ENCODE measurements at places on chromosomes 2 and 18.

DNA sequence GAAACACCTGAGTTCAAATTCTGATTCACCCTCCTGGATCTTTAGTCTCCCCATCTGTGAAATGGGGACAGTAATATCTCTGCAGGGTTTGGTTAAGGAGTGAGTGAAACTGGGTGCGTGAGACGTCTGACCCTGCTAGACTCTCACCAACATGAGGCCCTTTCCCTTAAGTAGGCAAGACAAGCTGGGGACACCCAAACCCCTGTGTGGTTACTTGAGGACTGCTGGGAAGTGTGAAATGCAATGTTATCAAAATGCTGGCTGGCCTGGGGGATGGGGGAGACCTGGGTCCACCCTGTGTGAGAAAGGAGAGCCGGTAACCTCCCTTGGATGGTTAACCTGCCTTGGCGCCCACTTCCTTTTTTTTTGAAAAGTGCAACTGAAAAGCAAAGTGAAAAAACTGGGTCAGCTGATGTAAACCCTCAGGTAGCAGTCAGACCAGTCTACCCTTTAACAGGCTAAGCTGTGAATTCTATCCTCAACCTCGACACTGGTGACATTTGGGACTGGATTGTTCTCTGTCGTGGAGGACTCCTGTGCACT is 82.3 kb downstream of the INPP5D start:
- no peak for DNase-seq

DNA sequence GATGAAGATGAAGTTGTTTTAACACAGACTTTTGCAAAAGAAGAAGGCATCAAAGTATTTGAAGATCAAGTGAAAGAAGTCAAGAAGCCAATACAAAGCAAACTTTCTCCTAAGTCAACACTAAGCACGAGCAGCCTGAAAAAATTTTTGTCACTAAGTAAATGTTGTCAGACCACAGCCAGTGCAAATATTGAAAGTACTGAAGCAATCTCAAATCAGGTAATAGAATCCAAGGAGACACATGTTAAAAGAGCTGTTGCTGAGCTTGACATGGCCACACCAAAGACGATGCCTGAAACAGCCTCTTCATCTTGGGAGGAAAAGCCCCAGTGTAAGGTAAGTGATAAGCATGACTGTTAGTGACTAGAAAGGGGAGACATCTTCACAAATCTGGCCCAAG is 75.1 kb downstream of the FSIP2 start:
- no peak for DNase-seq

DNA sequence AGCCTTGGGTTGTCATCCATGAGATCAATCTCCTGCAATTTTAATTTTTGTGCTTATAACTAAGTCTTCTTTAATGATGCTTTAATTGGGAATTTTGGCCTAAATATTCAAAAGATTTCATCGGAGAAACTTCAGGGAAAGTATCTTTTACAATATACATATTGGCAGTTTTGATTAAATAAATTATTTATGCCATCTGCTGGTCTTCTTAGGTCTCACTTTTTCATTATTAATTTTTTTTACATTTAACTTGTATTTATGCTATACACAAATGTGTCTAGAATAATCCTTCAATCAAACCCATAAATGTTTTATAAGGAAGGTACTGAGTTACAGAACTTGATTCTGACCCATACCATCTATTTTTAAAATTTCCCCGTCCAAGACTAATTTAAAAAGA is 95.1 kb upstream of the XPO1 start:
- DNase-seq = no peak

DNA sequence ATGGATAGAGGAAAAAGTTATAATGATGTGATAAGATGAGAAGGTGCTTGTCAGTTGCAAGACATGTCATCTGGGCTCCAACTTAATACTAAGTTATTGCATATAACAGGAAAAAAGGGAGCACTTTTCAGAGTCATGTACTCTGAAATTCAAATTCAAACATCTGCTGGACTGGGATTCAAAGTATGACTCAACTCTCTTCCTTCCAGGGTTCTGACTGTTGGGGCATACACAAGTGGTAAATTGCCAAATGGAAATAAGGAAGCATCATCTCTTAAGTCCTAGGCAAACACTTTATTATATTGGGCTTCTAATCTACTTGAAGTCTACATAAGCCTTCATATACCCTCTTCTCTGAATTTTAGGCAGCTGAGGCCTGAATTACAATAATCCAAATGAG is 44.9 kb downstream of the ZBTB14 start:
- DNase-seq = no peak

GRCh38 chr2:168330624-168331423 is 83.4 kb upstream of the STK39 start:
- DNase-seq = no peak

DNA sequence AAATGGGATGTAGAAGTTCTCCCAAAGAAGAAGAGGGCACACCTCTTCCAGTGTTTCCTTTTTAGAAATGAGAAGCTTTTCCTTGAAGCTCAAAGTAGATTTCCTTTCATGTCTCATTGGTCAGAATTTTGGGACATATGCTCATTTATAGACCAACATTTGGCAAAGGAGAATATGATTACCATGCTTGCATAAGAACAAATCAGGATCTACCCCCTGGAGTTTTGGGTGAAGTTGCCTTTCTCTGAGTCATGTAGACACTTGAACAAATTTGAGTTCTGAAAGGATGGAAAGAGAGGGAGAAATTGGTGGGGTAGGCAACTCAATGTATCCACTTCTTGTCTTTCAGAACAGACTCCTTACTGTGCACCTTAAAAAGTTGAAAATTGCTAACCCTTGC is 409.0 kb downstream of the SLC4A3 start:
- no peak for DNase-seq

GRCh38 chr2:169050476-169051240 is 18.7 kb upstream of the DHRS9 start:
- DNase-seq = no peak

GRCh38 chr2:179952658-179953057 is 54.4 kb downstream of the CWC22 start:
- DNase-seq = no peak

GRCh38 chr18:11666831-11667230 is 22.2 kb upstream of the GNAL start:
- DNase-seq = no peak

DNA sequence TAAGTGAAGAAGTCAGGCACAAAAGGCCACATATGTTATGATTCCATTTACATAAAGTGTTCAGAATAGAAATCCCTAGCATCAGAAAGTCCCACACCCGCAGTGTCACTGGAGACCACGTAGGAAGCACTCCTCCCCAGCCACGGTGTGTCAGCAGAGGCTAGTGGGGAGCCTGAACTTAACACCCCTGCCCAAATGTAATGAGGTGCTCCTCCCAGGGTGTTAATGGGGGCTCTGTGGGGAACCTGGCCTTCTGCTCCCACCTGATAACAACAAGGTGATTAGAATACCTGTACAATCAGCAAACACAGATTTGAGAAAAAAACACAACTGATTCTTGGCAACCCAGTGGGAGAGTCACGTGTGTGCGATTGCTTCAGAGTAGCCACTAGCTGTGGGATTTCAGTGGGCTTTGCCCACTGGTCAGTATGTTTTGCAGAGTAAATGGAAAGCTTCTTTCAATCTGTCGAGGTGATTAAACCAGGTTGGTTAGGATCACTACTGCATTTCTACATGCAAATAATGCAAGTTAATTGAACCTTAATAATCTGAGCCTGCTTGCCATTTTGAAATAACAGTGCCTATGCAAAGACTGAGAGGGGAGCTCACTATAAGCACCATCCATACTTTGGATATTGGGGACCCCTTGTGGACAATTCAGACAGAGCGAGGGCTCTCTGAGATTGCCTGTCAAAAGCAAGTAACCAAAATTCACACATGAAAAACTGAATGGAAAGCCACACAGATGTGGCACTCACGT is 20.6 kb upstream of the ATRAID start:
- peak; percentile 71 for DNase-seq

- no peak for DNase-seq
Observed at GRCh38 chr18:715626-716025, 3.2 kb upstream of the ENOSF1 start.

DNA sequence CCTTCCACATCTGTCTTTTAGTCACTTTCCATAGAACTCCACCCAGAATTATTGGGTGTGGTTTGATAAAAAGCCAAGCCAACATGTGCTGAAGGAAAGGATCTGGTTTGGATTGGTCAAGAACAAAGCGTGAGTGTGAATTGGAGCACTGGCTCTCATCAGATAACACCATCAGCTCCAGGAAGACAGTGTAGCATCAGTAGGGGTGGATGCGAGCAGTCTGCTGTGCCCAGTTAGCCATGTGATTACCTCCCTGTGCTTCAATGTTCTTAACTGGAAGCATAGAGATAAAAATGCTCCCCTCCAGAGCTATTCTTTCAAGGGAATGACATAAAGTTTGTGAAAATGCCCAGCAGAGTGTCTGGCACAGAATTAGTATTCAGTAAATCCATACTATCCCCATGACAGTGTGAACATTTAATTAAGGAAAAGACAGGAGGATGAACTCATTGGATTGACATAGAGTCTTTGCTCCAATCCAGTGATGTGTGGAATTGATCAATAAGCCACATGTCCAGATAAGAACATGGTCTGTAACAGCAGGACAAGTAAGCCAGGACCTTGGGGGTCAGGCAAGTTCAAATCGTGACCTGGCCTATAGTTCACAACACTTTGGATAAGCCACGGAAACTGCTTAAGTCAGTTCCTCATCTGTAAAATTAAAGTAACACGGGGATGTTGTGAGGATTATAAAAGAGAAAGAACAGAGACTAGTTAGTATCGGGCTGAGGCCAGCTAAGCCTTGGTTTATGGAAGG is 68.0 kb downstream of the FAM124B start:
- DNase-seq = no peak

GRCh38 chr18:78526275-78526674 is 453.3 kb upstream of the SALL3 start:
- DNase-seq = no peak

GRCh38 chr2:235545339-235546150 is 51.7 kb downstream of the AGAP1 start:
- DNase-seq = no peak

GRCh38 chr18:4603955-4604354 is 148.8 kb upstream of the DLGAP1 start:
- DNase-seq = peak; percentile 27

DNA sequence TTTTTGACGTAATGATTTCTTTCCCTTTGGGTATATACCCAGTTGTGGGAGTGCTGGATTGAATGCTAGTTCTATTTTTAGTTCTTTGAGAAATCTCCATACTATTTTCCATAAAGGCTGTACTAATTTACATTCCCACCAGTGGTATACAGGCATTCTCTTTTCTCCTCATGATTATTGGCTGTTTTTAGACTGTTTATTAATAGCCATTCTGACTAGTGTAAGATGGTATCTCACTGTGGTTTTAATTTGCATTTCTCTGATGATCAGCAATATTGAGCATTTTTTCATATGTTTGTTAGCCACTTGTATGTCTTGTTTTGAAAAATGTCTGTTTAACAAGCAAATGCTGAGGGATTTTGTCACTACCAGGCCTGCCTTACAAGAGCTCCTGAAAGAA is 9.2 kb upstream of the CD28 start:
- no peak for DNase-seq

GRCh38 chr2:239466061-239466754 is 65.4 kb upstream of the HDAC4 start:
- DNase-seq = peak; percentile 33

DNA sequence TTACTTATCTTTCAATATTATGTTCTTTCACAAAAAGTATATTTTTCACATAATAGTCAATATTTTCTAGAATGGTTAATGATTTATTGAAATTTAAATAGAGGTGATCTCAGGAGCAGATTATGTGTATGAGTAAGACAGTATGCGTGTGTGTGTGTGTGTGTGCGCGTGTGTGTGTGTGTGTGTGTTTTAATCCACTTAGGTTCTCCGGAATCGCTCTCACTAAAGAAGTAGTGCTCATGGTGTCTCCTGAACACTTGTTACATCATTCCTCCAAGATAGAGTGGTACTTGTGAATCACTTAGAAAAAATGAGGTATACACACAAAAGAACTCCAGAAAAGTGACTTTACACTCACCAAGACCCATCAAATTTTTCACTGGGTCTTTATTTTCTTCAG is 91.0 kb upstream of the KCNH7 start:
- no peak for DNase-seq

DNA sequence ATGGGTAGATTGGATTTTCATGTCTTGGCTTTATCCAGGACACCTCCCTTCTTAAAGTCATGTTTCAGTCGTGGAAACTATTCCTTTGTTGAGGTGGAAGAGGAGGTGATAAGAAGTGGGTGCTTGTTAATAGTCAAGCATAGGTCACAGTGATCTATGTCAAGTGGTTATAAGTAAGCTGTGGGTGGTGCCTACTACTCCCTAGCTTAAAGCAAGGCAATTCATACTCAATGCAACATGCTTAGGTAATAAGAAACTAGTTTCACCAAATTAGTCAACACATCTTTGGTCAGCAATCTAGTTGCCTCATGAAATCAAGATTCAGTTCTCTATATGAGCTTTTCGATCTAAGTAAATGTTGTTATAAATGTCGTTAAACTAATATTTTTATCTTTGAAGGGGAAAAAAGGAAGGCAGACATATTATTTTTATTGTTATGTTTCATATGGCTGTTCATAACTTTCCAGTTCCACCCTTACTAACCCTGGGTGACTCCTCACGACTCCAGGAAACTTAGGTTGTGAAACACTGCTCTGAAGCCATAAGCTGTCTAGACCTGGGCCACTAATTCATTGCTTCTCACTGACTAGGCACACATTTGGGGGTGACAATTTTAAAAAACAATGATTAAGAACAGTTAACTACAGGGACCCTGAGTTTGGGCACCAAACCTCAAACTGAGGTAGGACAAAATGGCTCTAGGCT is 5.8 kb upstream of the ABCB11 start:
- DNase-seq = no peak

DNA sequence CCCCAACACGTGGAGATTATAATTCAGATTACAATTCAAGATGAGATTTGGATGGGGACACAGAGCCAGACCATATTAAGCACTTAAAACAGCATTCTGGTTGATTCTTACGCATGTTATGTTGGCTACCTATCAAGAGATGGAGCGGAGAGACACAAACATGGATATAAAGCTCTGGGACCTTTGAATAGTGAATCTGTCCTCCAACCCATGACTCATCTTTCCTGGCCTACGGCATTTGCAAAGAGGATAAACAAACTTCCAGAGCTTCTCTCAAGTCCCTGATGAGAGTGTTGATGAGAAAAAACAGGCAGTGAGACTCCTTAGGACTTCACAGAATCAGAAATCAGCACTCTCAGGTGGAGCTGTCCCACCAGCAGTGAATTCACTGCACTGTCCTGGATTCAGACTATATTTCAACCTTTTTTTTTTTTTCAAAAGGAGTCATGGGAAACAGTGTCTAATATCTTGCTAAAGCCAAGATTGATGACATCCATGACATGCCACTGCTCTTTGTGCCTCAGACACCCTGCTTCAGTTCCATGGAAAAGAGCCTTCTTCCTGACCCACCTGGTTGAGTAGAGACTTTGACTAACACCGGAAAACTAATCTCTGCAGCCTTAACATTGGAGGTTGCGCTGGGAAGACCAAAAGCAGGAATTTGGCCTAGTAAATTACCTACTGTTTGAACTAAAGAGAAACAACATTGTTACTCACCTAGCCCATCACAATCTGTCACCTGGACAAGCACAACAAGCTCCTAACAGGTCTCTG is 62.1 kb upstream of the NPAS2 start:
- no peak for DNase-seq

- DNase-seq = no peak
Observed at GRCh38 chr2:237546876-237547395, 19.4 kb upstream of the PRLH start.

GRCh38 chr2:83364264-83364663 is 1094.8 kb downstream of the SUCLG1 start:
- no peak for DNase-seq

- DNase-seq = peak; percentile 12
Observed at GRCh38 chr18:69838620-69839411, 108.9 kb downstream of the CD226 start.

GRCh38 chr2:212975333-212975732 is 176.1 kb downstream of the IKZF2 start:
- no peak for DNase-seq

Measured in neural progenitor cell (in vitro differentiated cells).